Caudate nucleus (tissue), 63 donors: ENCODE measurements at places on chromosomes 12 and 14.

GRCh38 chr12:55934773-55935172 is 3.8 kb downstream of the DGKA start:
- no peak for DNase-seq

GRCh38 chr12:41073633-41074472 is 114.3 kb upstream of the PDZRN4 start:
- DNase-seq: no peak

GRCh38 chr12:80044694-80045046 is 54.7 kb upstream of the OTOGL start:
- no peak for DNase-seq

GRCh38 chr14:83607682-83608081 is 1922.3 kb upstream of the FLRT2 start:
- no peak for DNase-seq

DNA sequence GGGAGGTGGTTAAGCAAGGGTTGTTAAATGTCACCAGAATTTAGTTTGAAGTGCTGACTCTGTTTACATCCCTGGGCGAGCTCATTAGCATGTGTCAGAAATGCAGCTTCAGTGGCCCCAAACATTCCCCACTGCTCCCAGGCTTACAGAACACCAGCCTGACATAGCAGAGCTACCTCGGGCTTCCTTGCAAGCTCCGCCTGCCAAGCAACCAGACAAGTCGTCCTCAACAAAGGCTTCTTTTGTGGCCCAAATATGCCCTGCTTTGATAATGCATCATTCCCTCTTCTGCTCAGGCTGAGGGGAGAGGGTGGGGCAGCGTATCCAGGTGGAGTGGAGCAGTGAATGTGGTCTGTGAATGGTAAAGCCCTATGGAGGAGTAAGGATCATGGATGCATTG is 28.0 kb downstream of the ERH start:
- DNase-seq: no peak

DNA sequence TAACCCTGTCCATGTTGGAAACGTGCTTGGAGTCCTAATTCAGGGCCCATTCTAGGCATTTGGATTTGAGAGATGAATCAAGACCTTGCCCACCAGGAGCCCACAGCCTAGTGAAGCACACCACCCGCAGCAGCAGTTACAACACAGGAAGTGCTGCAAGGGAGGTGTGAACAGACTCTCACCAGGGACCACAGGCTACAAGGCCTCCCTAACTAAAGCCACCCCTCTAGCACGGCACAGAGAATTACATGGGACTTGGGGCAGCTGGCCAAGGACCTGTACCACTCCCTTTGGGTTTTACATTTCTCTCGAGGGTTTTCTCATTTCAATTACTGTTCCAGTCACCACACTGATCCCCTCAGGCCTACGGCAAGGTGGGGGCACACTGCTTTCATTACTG is 49.5 kb upstream of the FOXN3 start:
- DNase-seq: no peak

DNA sequence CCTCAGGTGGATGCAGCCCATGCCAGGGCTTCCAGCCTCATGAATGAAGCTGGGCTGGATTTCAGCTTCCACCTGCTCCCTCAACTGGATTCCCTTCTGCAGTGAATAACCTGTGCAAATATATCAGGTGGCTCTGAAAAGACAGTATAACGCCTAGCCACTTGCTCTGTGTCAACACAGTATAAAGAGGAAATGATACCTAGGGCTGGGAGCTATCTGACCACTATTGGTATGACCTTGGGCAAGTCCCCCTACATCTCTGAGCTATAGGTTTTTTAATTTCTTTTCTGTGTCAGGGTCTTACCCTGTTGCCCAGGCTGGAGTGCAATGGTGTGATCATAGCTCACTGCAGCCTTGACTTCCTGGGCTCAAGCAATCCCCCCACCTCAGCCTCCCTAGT is 19.8 kb downstream of the ISM2 start:
- no peak for DNase-seq

- DNase-seq: no peak
Measured at GRCh38 chr12:121697093-121697698, 15.4 kb upstream of the TMEM120B start.

- DNase-seq: no peak
Measured at GRCh38 chr14:31159682-31160296, 47.8 kb downstream of the HECTD1 start.

DNA sequence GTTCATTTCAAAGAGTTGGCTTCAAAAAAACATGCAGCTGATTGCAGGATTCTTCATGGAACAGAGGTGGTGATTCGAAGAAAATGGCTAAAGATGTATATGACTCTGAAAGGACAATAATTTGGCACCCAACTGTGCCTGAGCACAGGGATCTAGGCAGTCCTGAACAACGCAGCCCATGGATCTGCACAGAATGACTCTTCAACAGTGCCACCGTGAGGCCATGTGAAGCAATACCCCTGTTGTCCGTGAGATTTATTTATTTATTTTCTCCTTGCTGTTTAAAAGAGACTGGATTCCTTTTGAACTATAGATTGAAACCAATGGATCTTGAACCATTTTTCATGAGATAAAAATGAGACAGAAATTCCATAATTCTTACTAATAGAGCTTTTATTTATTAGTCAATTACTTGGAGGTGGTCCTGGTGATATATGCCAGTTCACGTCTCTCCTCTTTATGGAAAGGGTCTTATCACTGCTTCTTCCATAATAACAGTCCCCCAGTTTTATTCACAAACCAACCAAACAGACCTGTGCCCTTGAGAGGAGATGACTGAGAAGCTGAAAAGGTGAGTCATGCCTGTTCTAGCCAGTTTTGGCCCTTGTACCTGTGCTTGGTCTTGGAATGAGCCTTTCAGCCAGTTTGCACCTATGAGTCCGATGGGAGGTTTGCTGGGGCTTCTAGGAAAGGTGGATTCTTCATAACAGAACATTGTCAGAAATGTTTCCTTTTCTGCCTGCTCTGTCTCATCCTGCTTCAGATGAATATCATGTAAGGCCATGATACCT is 1598.3 kb downstream of the AACS start:
- DNase-seq: no peak

- DNase-seq: no peak
Measured at GRCh38 chr14:47567273-47567672, 108.1 kb downstream of the MDGA2 start.

DNA sequence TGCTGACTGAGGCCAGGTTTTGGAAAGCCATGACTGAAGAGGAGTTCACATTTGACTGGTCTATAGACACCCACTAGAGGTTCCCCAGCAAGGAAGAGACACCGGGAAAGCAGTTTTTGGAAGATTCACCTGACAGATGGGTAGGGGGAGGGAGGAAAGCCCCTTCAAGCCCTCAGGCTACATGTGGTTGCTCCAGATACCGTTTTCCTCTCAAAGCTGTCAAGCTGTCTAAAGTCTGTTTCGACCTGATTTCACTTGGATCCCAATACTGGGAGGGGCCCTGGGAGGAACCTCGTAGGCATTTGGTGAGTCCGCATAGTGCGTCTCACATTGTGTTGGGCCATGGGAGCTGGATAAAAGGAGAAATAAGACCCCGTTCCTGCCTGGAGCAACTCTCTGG is 1.7 kb upstream of the LRP1 start:
- no peak for DNase-seq

GRCh38 chr12:112616469-112617152 is 174.9 kb upstream of the RPH3A start:
- DNase-seq: no peak

GRCh38 chr12:103181366-103182152 is 224.1 kb downstream of the ASCL1 start:
- DNase-seq: no peak

DNA sequence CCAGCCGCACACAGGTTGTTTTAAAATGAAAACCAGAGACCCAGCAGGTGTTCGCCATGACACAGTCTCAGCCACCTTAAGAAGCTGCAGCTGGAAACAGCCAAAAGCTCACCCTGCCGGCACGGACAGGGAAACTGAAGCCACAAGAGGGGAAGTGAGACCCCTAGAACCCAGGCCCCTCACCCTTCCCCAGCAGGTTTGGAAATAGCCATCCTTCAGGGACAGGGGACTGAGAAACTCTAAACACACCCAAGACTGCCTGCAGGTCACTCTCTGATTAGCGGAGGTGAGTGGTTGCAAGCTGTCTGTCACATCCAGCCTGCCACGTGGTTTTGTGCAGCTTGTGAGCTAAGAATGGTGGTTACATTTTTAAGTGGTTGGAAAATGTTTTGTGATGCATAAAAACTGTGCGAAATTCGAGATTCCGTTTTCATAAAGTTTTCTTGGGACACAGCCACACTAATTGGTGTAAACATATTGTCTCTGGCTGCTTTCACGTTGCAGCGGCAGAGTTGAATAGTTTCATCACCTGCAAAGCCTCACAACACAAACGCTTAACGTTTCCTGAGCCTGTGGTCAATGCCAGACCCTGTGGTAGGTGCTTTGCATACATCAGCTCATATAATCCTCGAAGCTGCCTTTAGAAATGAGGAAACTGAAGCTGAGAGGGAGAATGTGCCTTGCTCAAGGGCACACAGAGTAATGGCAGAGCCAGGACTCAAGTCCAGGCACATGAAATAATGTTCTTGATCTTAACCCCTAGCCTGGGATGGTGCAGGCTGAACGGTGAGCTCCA is 1.7 kb upstream of the SELPLG start:
- DNase-seq: no peak

GRCh38 chr14:103808403-103809001 is 38.9 kb downstream of the PPP1R13B start:
- peak; percentile 16 for DNase-seq

DNA sequence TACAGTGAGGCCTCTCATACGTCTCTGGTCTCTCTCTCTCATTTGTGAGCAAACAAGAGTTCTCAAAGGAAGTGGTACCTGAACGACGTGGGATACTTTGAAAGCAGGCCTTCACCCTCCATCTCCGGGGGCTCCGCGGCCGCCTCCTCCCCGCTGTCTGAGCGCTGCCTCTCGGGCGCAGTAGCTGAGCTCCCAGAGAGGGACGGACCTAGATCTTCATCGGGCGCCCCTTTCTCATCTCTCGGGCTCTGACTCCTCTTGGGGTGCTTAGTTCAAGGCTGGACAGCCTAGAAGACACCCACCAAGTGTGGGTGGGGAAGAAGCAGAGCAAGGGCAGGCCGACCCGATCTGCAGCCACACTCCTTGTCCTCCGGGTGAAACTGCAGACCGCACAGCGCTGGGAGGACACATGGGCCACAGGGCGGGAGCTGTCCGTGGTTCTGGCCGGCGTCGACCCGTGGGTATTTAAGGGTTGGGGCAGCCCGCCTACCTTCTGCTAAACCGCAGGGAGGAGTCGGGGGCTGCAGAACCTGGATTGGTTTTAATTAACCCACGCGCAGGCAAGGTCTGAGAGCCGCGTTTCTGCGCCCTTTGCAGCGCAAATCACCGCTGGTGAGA is 92.7 kb downstream of the PAH start:
- DNase-seq: no peak

DNA sequence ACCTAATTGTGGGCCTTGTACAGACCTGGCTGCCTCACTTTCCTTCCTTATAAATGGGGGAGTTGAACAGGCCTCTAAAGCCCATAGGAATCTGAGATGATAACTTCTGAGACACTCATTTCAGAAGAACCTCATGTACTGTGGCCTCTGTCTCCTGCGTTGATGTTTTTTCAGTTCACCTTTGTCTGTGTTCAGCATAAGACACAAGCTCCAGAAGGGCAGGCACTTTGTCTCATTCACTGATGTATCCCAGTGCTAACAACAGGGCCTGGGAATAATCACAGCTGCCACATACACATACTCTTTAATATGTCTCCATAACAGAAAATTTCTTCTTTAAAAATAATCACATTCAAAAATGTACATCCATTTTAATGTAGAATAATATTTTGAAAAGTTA is 3.3 kb downstream of the FGD6 start:
- no peak for DNase-seq
